Activated T-helper 1 cell treated with anti-CD3 and anti-CD28 coated beads, Interleukin-12 subunit alpha, Interleukin-12 subunit beta, Interleukin-2, Interleukin-4 antibody, amounts not matched to agents 30 ng/mL and 10 ng/mL and 1 ng/mL, durations not matched to agents 14 hours and 24 hours and 36 hours (primary cell): ENCODE measurements at places on chromosomes 5 and 9. TPM values are rescaled to one million over a fixed set of nuclear protein-coding genes. Genes with fewer than 3 reads are reported as not detected.

OR13F1 gene
- total RNA-seq, result not detected in 2 replicates

CNTNAP3B gene
- total RNA-seq, result not detected in 2 replicates

HACD4 gene
- 2.7 and 3.0 TPM in 2 replicates for total RNA-seq

SLC6A7 gene
- not detected in 2 replicates for total RNA-seq

PTGER4 gene
- total RNA-seq, result 57.3 and 61.0 TPM in 2 replicates
